ENCODE measurements at places on chromosomes 4 and X. TPM values are rescaled to one million over a fixed set of nuclear protein-coding genes. Genes with fewer than 3 reads are reported as not detected.

CXCL8 gene
- total RNA-seq, result 0.76 TPM

FLNA gene
- 2,491 TPM for total RNA-seq

EFHC2 gene
- total RNA-seq, result 0.33 TPM

CPLX1 gene
- 1.8 TPM for total RNA-seq

ASB5 gene
- not detected for total RNA-seq

PDGFC gene
- total RNA-seq, result 72.2 TPM

IGFBP7 gene
- 625 TPM for total RNA-seq

FGF2 gene
- 10.9 TPM for total RNA-seq

EPHA5 gene
- 0.25 TPM for total RNA-seq

FAM199X gene
- 14.7 TPM for total RNA-seq

HHIP gene
- total RNA-seq, result 30.3 TPM

STBD1 gene
- 3.4 TPM for total RNA-seq

ZNF157 gene
- total RNA-seq, result 0.33 TPM

CT45A1 gene
- total RNA-seq, result not detected

GAGE12G gene
- not detected for total RNA-seq

RASGEF1B gene
- 3.7 TPM for total RNA-seq

MAGEA10 gene
- not detected for total RNA-seq

MAGEA12 gene
- total RNA-seq, result not detected

ELOVL6 gene
- 21.3 TPM for total RNA-seq

IL13RA2 gene
- total RNA-seq, result not detected

BOD1L1 gene
- total RNA-seq, result 11.4 TPM

ARMCX6 gene
- total RNA-seq, result 18.7 TPM

TMEM187 gene
- 10.6 TPM for total RNA-seq

CT45A2 gene
- total RNA-seq, result not detected

C4orf17 gene
- not detected for total RNA-seq

GPR143 gene
- total RNA-seq, result 27.1 TPM

IL1RAPL1 gene
- 0.76 TPM for total RNA-seq

DNASE1L1 gene
- total RNA-seq, result 68.7 TPM

ARX gene
- not detected for total RNA-seq

SPANXB1 gene
- total RNA-seq, result not detected

FRMD7 gene
- total RNA-seq, result not detected

CYLC1 gene
- total RNA-seq, result not detected

SYNPO2 gene
- total RNA-seq, result 2.2 TPM

ATP1B4 gene
- not detected for total RNA-seq

FGFBP2 gene
- not detected for total RNA-seq

TMEM255A gene
- total RNA-seq, result 0.89 TPM

SLIT2 gene
- total RNA-seq, result 9.0 TPM

UGT2B11 gene
- not detected for total RNA-seq

VEGFC gene
- total RNA-seq, result 58.3 TPM

PDHA1 gene
- total RNA-seq, result 68.6 TPM

SLC4A4 gene
- total RNA-seq, result 5.9 TPM

TBX22 gene
- not detected for total RNA-seq

DGKK gene
- not detected for total RNA-seq

NUDT10 gene
- total RNA-seq, result 4.2 TPM

KLHL34 gene
- not detected for total RNA-seq

ERVMER34-1 gene
- total RNA-seq, result 1.8 TPM

SPATA4 gene
- total RNA-seq, result 0.38 TPM

KDR gene
- under 0.01 TPM for total RNA-seq

PLXNB3 gene
- 8.4 TPM for total RNA-seq

ARR3 gene
- total RNA-seq, result not detected

KIAA0232 gene
- total RNA-seq, result 12.9 TPM

CFI gene
- total RNA-seq, result 69.6 TPM
